ENCODE measurements at places on chromosomes 6 and 20.

- DNase-seq: no peak
Observed at GRCh38 chr6:5457041-5457440, 195.7 kb downstream of the FARS2 start.

DNA sequence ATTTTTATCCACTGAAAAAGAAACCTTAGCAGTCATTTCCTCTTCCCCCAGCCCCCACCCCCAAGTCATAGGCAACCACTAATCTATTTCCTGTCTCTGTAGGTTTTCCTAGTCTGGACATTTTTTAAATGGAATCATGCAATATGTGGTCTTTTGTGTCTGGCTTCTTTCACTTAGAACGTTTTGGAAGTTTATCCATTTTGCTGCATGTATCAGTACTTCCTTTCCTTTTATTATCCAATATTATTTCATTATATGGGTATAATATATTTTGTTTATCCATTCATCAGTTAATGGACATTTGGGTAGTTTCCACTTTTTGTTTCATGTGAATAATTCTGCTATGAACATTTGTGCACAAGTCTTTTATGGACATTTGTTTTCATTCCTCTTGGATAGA lies 99.3 kb upstream of the BMP5 start:
- DNase-seq: no peak

- DNase-seq: no peak
Observed at GRCh38 chr6:72748759-72749158, 126.9 kb downstream of the KCNQ5 start.

- no peak for DNase-seq
Observed at GRCh38 chr6:54847799-54848597, 1.4 kb downstream of the FAM83B start.

- no peak for DNase-seq
Observed at GRCh38 chr20:33539129-33539528, 49.2 kb downstream of the CBFA2T2 start.

- no peak for DNase-seq
Observed at GRCh38 chr20:8456765-8457164, 324.7 kb downstream of the PLCB1 start.

- no peak for DNase-seq
Observed at GRCh38 chr6:28738396-28738765, 185.4 kb downstream of the TRIM27 start.

DNA sequence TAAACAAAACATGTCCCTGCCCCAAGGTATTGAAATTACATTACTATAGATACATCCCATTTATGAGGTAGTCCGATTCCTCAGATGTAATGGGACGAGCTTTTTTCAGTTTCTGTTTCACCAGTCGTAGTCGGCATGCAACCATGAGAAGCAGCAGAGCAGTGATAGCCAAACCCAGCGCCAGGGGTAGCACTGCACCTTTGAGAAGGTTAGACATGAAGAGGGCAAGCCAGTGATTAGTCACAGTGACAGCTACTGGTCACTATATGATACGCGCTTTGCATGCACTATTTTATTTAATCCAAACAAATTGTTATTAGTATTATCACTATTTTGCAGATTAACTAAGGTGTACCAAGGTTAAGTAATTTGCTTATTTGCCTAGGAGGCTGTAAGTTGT lies 43.7 kb downstream of the LRP11 start:
- DNase-seq: no peak

DNA sequence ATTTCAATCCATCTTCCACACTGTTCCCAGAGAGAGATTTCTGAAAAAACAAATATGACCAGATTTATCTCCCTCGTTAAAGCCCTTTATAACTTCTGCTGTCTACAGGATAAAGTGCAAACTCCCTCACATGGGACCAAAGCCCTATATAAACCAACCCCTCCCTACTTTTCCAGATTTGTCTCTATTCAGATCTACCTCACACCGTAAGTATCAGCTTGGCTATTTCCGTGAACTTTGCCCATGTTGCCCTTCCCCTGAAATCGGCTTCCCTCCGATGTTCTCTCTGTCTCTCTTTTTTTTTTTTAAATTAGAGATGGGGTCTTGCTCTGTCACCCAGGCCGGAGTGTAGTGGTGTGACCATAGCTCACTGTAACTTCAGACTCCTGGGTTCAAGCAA lies 12.1 kb upstream of the FAM8A1 start:
- no peak for DNase-seq

GRCh38 chr6:150729188-150729748 lies 129.6 kb downstream of the PLEKHG1 start:
- no peak for DNase-seq

GRCh38 chr6:92122746-92123145 lies 1296.6 kb downstream of the EPHA7 start:
- DNase-seq: no peak

DNA sequence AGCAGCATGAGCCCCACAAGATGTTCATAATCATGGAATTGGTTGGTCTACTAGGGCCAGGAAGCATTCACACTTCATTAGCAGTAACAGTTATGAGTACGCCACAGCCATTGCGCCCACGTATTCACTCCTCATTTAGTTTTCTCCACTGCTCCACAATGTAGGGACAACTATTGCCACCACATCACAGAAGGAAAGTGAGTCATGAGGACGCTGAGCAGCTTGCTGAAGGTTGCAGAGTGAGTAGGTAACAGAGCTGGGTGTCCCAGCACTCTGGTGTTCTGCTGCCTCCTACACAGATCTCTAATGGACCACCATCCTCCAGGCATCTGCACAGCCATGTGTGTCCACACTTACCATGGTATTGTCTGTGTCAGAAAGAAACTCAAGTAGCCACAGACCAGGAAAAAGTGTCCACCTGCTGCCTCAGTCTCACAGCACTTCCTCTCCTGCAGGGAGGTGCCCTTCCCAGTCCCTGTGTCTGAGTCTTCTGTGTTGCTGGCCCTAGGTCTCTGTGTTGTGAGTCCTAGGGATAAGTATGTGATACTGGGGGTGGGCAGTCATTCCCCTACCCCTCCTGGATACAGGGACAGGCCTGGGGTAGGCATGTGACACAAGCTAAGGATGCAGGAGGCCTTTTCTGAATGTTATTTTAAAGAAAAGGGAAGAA lies 103.9 kb downstream of the TTLL2 start:
- DNase-seq: no peak

- DNase-seq: no peak
Observed at GRCh38 chr6:82131441-82131840, 116.1 kb downstream of the IBTK start.

- no peak for DNase-seq
Observed at GRCh38 chr20:45913116-45913515, 1.2 kb upstream of the PLTP start.

DNA sequence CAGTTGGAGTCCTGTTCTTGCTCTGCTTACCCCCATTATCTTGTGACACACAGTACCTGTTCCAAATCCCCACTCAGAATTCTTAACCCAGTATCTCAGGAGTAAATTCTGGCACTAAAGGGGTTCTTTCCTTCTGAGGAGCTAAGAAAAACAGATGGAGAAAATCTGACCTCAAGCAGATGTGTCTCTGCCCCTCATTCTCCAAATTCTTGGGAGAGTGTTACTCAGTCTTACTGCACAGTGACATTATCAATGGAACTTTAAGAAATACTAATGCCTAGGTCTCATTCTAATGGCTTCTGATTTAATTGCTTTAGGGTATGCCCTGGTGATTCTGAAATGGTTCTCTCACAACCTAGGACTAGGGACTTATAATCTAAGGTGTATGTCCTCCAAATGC lies 40.6 kb upstream of the PTPRK start:
- no peak for DNase-seq

DNA sequence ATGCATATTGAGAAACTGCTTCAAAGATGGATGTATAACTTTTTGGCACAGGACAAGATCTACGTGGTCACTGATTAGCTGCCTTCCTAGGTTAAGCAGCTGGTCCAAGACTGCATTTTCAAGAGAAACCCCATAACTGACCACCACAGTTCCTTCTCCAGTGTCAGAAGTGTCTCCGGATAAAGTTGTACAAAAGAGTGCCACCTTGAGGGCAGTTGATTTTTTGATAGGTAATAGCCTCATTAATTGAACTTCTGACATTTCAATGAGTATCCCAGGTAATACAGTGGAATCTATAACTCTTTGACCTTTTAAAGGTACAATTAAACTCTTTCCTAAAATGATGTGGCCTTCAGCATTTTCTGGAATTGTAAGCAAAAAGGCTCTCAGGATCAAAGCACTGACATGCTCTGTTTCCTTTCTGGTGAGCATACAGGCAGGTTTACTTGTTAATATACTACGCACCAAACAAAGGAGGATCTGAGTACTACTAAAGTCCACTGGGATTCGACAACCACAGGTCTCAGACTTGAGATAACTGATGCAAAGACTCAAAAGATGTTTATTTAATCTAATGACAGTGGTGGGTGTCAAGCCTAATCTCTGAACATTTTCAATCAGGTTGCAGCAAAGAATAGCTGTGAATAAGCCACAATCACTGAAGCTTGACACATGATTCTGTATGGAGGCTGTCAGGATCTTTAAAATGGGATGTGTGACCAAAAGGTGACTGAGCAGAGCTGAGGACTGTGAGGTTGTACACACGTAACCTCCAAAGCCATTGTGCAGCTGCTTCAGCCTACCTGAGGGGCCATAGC lies 21.2 kb downstream of the MKKS start:
- DNase-seq: no peak

DNA sequence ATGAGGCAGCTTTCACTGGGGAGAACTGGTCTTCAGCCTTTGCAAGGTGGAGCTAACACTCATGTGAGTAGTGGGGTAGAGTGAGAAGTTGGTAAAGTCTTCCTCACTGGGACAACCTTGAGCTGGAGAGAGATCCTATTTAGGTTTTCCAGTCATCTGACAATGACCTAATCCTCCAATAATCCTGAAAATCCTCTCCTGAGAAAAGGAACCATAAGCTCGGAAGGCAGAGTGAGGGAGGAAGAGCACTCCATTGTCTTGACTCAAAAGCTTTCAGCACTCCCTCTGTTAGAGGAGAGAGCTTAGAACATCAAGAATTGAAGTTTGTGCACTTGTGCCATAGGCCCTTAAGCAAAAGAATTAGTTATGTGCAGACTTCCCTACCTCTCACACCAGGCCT lies 77.8 kb downstream of the TRAM2 start:
- no peak for DNase-seq

GRCh38 chr20:6506906-6507305 lies 260.6 kb upstream of the BMP2 start:
- DNase-seq: no peak

Measured in NCI-H1436 treated with DMSO at 0.1 percent for 48 hours (cell line).